Type B pancreatic cell (in vitro differentiated cells): ENCODE measurements at places on chromosomes 16 and 17. TPM values are rescaled to one million over a fixed set of nuclear protein-coding genes. Genes with fewer than 3 reads are reported as not detected.

The ST6GALNAC1 gene
- total RNA-seq, result 10.3 and 17.3 TPM in 2 replicates

The OTOP2 gene
- 0.12 TPM in 1 of 2 replicates, not detected in the other for total RNA-seq

DNA sequence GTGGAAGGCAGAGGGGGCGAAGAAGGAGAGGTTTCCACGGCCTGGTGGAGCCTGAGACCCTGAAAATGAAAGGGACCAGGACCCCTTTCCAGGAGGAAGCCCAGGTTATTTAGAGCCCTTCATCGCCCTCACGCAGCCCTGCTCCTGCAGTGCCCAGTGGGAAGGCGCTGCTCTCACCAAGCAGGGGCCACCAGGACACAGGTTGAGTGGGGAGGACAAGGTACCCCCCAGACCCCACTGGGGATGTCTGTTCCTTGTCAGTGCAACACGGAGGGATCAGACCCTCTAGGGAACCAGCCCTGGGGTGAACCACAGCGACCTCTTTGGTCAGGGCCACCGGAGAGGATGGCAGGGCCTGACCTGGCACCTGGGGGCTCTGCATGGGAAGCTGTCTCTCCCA lies 163.9 kb downstream of the C16orf95 start:
- peaks cover 10% of the 10 kb centered on the region for H3K4me1 ChIP-seq
- H3K27me3 ChIP-seq, result peaks cover 8% of the 10 kb centered on the region
- H3K4me3 ChIP-seq, result no peak overlapping the region
- H3K36me3 ChIP-seq, result no peaks in the 10 kb centered on the region

The C17orf75 gene
- total RNA-seq, result 19.4 and 31.0 TPM in 2 replicates

The PLA2G10 gene
- 1.3 TPM in 1 of 2 replicates, not detected in the other for total RNA-seq

The TXNL4B gene
- 12.2 and 17.8 TPM in 2 replicates for total RNA-seq

The ABCA8 gene
- total RNA-seq, result 0.43 and 4.7 TPM in 2 replicates

The CHMP6 gene
- 29.1 and 33.4 TPM in 2 replicates for total RNA-seq

The NTN1 gene
- total RNA-seq, result 10.7 and 17.4 TPM in 2 replicates

The HES7 gene
- total RNA-seq, result 0.46 TPM in 1 of 2 replicates, not detected in the other

The RHBDL3 gene
- total RNA-seq, result 1.4 and 4.4 TPM in 2 replicates

DNA sequence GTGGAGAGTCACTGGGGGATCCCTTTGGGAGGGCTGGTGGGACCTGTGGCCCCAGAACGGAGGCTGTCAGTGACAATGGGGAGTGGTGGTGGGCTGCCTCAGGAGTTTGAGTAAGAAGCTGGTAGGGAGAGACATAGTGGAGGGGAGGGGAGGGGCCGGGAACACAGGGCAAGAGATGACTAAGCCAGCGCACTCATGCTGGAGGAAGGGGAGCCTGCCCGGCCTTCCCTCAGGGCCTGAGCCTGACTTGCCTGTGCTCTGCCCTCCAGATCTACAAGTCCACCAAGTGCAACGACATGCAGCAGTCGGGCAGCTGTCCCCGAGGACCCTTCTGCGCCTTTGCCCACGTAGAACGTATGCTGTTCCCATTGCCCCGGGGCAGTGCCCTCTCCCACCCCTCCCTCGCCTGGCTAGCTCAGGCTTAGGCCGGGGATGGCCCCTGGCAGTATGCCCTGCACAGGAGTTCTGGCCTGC lies 29.3 kb downstream of the UNC13D start:
- H3K27ac ChIP-seq, result peak overlapping the region; percentile 23
- no peaks in the 10 kb centered on the region for H3K4me1 ChIP-seq

- no peaks in the 10 kb centered on the region for H3K36me3 ChIP-seq
- H3K27ac ChIP-seq, result no peak overlapping the region
- H3K27me3 ChIP-seq, result peaks cover under 1% of the 10 kb centered on the region
- H3K4me1 ChIP-seq, result peaks cover 13% of the 10 kb centered on the region
These were observed 148.7 kb upstream of the NOL11 start for GRCh38 chr17:67569015-67569451.

GRCh38 chr16:71407731-71408130 lies 34.1 kb downstream of the TLE7 start:
- no peak overlapping the region for H3K27ac ChIP-seq
- H3K36me3 ChIP-seq, result no peaks in the 10 kb centered on the region
- no peak overlapping the region for H3K4me3 ChIP-seq
- peaks cover 39% of the 10 kb centered on the region for H3K27me3 ChIP-seq

DNA sequence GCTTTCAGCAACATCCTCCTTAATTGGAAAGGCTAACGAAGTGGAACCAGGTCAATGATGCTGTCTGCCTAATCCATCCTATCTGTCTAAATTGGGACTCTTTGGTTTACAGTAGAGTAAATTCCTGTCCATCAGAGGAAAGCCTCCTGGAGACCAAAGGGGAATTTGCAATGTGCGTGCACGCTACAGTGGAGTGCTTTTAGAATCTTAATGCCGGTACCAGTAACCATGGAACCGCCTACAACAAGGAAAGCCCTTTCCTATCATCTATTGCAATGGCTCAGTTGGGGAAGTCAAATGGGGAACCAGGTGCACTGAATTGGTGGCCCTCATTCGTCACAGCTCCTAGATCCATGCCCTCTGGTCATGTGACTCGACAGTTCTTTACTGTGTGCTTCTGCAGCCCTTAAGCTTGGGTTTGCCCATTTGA lies 110.1 kb downstream of the XYLT1 start:
- H3K27me3 ChIP-seq, result no peaks in the 10 kb centered on the region
- peaks cover 19% of the 10 kb centered on the region for H3K4me1 ChIP-seq

The FA2H gene
- 5.0 and 7.0 TPM in 2 replicates for total RNA-seq

GRCh38 chr16:354971-355461 lies 2.5 kb upstream of the AXIN1 start:
- H3K27me3 ChIP-seq, result no peaks in the 10 kb centered on the region
- H3K36me3 ChIP-seq, result peaks cover 6% of the 10 kb centered on the region
- no peak overlapping the region for H3K4me3 ChIP-seq
- H3K4me1 ChIP-seq, result peaks cover 6% of the 10 kb centered on the region
- no peak for DNase-seq
- H3K27ac ChIP-seq, result no peak overlapping the region

The MOSMO gene
- 12.2 and 13.5 TPM in 2 replicates for total RNA-seq

DNA sequence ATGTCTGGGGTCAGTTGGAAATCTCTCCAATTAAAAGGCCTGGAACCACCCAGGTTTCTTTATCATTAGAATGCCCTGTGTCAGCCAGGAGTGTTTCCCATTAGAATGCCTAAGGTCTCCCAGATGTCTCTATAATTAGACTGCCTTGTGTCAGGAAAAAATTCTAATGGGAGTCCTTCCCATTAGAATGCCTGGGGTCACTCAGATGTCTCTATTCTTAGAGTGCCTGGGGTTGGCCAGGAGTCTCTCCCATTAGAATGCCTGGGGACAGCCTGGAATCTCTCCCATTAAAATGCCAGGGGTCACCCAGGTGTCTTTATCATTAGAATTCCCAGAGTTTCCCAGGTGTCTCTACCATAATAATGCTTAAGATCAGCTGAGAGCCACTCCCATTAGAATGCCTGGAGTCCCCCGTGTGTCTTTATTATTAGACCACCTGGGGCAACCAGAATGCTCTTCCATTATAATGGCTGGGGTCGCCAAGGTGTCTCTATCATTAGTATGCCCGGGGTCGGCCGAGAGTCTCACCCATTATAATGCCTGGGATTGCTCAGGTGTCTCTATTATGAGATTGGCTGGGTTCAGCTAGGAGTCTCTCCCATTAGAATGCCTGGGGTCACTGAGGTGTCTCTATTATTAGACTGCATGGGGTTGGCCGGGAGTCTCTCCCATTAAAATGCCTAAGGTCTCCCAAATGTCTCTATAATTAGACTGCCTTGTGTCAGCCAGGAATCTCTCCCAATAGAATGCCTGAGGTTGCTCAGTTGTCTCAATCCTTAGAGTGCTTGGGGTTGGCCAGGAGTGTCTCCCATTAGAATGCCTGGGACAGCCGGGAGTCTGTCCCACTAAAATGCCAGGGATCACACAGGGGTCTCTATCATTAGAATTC lies 2254.6 kb downstream of the TP53TG3F start:
- no peaks in the 10 kb centered on the region for H3K27me3 ChIP-seq
- no peak overlapping the region for H3K4me3 ChIP-seq
- DNase-seq, result no peak
- no peak overlapping the region for H3K27ac ChIP-seq
- H3K4me1 ChIP-seq, result no peaks in the 10 kb centered on the region

DNA sequence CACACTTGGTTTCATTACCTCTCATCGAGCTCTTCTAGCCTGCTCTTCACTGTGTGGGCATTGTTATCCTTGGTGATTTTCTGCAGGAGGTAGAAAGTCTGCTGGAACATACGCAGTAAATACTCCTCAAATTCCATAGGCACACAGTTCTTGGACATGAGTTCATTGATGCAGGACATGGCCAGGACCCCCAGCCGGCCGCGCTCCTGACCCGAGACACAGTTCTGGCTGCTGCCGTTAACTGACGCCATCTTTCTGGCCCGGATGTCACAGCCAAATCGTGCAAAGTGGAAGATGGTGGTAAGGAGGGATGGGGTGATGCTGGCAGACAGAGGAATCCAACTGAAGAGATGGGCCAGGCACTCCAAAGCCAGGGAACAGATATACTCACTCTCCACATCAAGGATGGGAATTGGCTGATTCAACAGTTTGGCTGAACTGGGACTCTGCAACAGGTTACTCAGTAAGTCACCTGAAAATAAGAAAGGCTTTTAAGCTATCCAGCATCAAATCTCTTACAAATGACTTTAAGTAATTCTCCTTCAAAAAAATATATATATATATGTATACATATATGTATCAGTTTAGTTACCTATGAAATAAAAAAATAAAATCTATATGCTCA lies 55.6 kb downstream of the XPO6 start:
- no peaks in the 10 kb centered on the region for H3K27me3 ChIP-seq
- H3K27ac ChIP-seq, result no peak overlapping the region
- H3K4me1 ChIP-seq, result peaks cover 18% of the 10 kb centered on the region
- peaks cover 26% of the 10 kb centered on the region for H3K36me3 ChIP-seq
- DNase-seq, result no peak
